ENCODE measurements at places on chromosomes 1 and 21. TPM values are rescaled to one million over a fixed set of nuclear protein-coding genes. Genes with fewer than 3 reads are reported as not detected.

The CD1E gene
- total RNA-seq, result not detected

The GART gene
- 231 TPM for total RNA-seq

The SLC22A15 gene
- total RNA-seq, result 3.7 TPM

The CFHR5 gene
- not detected for total RNA-seq

The ESPN gene
- 16.3 TPM for total RNA-seq

DNA sequence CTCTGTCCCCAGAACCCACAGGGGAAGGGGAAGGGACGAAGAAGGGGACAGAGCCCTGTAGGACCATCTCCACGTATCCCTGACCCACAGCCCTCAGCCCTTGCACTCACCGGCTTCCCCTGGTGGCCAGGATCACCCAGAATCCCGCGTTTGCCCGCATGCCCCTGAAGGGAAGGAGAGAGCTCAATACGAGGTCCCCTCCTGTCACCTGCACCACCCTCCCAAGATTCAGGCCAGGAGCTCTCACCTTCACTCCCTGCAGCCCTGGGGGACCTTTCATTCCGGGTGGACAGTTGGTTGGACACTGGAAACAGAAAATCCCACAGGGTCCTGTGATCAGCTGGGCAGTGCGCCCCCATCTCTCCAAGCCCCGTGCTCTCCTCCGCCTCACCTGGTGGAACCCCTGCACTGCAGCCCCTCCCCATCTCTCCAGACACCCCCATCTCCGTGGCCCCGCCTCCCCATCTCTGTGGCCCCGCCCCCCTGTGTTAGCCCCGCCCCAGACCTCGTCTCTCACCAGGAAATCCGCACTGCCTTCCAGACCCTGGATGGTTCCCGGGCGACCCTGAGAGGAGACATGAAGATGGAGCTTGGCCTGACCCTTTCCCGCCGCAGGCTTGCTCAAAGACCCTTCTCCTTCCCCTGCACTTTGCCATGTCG is 6.0 kb downstream of the COL9A2 start:
- H3K27me3 ChIP-seq, result peaks cover 27% of the 10 kb centered on the region
- H3K27ac ChIP-seq, result no peak overlapping the region
- H3K4me1 ChIP-seq, result peaks cover 8% of the 10 kb centered on the region
- no peak for DNase-seq

DNA sequence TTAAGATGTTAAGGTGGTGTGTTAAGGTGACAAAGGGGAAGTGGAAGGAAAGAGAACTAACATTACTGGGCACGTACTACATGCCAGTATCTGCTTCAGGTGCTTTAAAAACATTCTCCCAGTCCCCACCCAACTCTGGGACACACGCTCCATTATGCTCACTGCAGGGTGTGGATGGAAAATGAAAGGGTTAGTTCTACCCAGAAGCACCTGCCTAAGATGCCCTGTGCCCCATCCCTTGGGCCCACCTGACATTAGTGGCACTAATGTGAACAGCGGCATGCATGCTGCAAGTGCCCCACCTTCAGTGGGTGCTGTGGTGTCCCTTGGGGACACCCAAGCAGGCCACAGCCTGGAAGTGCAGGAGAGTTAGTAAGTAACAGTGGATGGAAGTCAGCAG is 82.9 kb upstream of the CXADR start:
- no peak overlapping the region for H3K4me3 ChIP-seq
- peaks cover 4% of the 10 kb centered on the region for H3K4me1 ChIP-seq
- no peaks in the 10 kb centered on the region for H3K36me3 ChIP-seq
- no peaks in the 10 kb centered on the region for H3K27me3 ChIP-seq
- no peak for DNase-seq
- H3K27ac ChIP-seq, result no peak overlapping the region

- no peaks in the 10 kb centered on the region for H3K27me3 ChIP-seq
- H3K4me1 ChIP-seq, result no peaks in the 10 kb centered on the region
- H3K4me3 ChIP-seq, result no peak overlapping the region
- no peak overlapping the region for H3K27ac ChIP-seq
- DNase-seq, result no peak
Observed at GRCh38 chr1:152884966-152885624, 7.0 kb downstream of the SMCP start.

DNA sequence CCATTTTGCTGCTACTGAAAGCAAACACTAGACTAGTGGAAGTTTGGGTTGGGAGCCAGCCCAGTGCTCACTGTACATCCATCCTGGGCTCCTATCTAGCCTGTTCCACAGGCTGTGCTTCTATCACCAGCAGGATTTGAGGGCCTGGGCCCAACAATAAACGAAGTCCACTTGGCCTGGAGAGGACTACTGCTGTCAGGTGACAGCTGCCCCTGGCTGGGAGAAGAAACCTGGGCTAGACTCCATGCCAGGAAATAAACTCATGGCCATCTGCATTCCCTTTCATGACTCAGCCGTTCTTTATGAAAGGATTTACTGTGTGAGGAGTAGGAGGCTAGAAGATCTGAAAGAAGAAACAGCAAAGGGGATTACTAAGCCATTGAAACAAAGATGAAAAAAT is 35.5 kb downstream of the COLGALT2 start:
- H3K36me3 ChIP-seq, result no peaks in the 10 kb centered on the region
- no peak overlapping the region for H3K4me3 ChIP-seq
- H3K27ac ChIP-seq, result no peak overlapping the region
- no peaks in the 10 kb centered on the region for H3K27me3 ChIP-seq

- peak; percentile 70 for DNase-seq
- H3K27ac ChIP-seq, result no peak within 1 kb of the TSS
- no peaks in the 10 kb centered on the region for H3K36me3 ChIP-seq
- H3K4me1 ChIP-seq, result peaks cover 39% of the 10 kb centered on the region
- peak within 1 kb of the TSS; percentile 76 for H3K4me3 ChIP-seq
Observed at GRCh38 chr1:37474046-37474696, at the start of gene ZC3H12A. Gene ZC3H12A, plus strand, starts transcription at chr1:37474580. Its CDS starts 917 bp downstream, at chr1:37475497.

GRCh38 chr1:897226-897625 is 26.5 kb upstream of the SAMD11 start:
- no peak overlapping the region for H3K27ac ChIP-seq
- no peak overlapping the region for H3K4me3 ChIP-seq
- no peak for DNase-seq
- H3K27me3 ChIP-seq, result no peaks in the 10 kb centered on the region

DNA sequence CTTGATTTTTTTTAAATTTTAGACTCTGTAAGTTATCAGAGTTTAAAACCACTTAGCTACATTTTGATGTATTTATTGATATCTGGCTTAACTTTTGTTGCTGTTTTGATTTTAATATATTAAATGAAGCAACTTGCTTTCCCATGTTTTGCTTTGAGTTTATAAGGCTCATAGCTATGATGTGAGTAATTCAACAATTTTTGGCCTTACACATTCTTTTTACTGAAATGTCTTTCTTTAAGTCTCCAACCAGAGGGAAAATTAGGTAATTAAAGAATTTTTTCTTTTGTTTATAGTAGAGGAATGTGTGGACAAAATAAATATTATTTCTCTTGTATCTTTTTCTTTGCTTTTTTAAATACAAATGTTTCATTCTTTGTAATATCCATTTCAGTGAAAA is 258.3 kb upstream of the ADAMTS5 start:
- H3K27ac ChIP-seq, result no peak overlapping the region
- H3K4me1 ChIP-seq, result no peaks in the 10 kb centered on the region
- H3K4me3 ChIP-seq, result no peak overlapping the region
- no peaks in the 10 kb centered on the region for H3K27me3 ChIP-seq

DNA sequence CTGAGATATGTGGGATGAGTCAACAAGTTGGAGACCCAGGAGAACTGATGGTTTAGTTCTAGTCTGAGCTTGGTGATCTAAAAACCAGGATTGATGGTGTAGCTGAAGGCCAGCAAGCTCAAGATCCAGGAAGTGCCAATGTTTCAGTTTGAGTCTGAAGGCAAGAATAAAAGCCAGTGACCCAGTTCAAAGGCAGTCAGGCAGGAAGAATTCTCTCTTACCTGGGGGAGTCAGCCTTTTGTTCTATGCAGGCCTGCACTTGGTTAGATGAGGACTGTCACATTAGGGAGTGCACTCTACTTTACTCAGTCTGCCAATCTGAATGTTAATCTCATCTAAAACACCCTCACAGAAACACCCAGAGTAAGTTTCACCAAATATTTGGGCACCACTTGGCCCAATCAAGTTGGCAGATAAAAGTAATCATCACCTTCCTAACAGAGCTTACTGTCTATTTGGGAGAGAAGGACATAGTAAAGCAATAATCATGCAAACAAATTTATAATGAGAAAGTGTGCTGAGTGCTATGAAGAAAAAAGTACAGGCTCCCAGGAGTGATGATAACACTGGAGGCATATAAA is 63.4 kb downstream of the TSEN15 start:
- H3K4me3 ChIP-seq, result no peak overlapping the region
- DNase-seq, result no peak
- no peaks in the 10 kb centered on the region for H3K4me1 ChIP-seq

- H3K27ac ChIP-seq, result no peak overlapping the region
- H3K27me3 ChIP-seq, result no peaks in the 10 kb centered on the region
- DNase-seq, result no peak
- H3K4me1 ChIP-seq, result no peaks in the 10 kb centered on the region
- no peak overlapping the region for H3K4me3 ChIP-seq
Observed at GRCh38 chr1:166999500-167000055, 10.5 kb downstream of the MAEL start.

GRCh38 chr1:178495741-178496409 is 889 bp downstream of the CLEC20A start:
- no peaks in the 10 kb centered on the region for H3K36me3 ChIP-seq
- DNase-seq, result peak; percentile 34
- H3K27ac ChIP-seq, result no peak overlapping the region

Measured in H1 (cell line).